ENCODE measurements at places on chromosomes 7 and 10.
A peak's percentile ranks its signal among the peaks of the same experiment; 100 is the strongest.

DNA sequence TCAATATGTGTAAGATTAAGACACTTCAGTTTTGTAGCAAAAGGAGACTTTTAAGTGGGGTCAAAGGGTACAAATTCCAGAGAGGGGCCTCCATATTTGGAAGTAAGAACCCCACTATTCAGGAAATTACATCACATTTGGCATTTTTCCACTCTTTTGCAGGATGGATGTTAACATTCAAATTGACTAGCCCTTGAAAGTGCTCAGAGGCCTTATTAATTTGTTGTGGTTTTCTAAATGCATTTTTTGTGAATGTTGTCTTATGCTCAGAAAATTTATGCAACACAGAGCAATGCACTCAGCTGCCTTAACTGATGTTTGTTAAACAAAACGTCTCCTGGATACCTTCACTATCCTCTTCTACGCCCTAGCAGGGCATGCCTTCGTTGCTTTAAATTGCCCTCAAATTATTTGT is 50.9 kb upstream of the PDLIM1 start:
- DNase-seq = no peak

- DNase-seq = no peak
Measured at GRCh38 chr10:117612113-117612512, 69.6 kb downstream of the EMX2 start.

DNA sequence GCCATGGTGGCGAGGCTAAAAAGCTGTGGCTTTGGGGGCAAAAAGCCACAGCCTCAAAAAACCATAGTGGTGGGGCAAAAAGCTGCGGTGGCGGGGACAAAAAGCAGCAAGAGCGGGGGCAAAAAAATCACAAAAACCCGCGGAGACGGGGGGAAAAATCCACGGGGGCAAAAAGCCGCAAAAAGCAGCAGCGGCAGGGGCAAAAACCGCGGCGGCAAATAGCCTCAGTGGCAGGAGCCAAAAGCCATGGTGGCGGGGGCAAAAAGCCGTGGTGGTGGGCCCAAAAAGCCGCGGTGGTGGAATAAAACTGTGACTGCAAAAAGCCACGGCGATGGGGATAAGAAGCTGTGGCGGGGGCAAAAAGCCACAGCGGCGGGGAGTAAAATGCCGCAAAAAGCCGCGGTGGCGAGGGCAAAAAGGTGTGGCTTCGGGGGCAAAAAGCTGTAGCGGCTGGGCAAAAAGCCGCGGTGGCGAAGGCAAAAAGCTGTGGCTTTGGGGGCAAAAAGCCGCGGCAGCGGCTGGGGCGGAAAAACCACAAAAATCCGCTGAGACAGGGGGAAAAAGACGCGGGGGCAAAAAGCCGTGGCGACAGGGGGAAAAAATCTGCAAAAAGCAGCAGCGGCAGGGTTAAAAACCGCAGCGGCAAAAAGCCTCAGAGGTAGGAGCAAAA is 526.6 kb downstream of the ZNF33B start:
- DNase-seq = no peak

- DNase-seq = no peak
Measured at GRCh38 chr10:4242561-4243035, 457.6 kb upstream of the KLF6 start.

- no peak for DNase-seq
Measured at GRCh38 chr10:44947371-44948152, 12.0 kb upstream of the RASSF4 start.

GRCh38 chr7:35415411-35415822 is 161.5 kb upstream of the TBX20 start:
- no peak for DNase-seq

DNA sequence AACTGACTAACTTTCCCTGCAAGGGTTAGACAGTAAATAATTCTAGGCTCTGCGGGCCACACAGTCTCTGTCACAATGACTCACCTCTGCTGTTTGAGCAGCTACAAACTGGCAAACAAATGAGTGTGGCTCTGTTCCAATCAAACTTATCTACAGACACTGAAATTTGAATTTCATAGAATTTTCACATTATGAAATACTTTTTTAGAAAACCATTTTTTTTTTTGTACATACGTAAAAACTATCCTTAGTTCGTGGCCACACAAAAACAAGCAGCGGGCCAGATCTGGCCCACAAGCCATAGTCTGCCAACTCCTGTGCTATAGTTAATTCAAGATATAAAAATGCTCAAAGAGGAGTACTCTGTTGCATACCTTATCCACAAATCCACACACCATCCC is 32.6 kb downstream of the PIP4K2A start:
- DNase-seq = peak; percentile 47

GRCh38 chr7:106914018-106914607 is 49.0 kb downstream of the PIK3CG start:
- no peak for DNase-seq

- DNase-seq = no peak
Measured at GRCh38 chr7:24283554-24283896, 465 bp upstream of the NPY start.

- no peak for DNase-seq
Measured at GRCh38 chr10:45253183-45253914, 62.1 kb downstream of the OR13A1 start.

- no peak for DNase-seq
Measured at GRCh38 chr10:391847-392704, 256.8 kb downstream of the ZMYND11 start.

- DNase-seq = peak; percentile 24
Measured at GRCh38 chr10:3902054-3902808, 117.2 kb upstream of the KLF6 start.

GRCh38 chr10:80870282-80870681 is 332.6 kb downstream of the SH2D4B start:
- no peak for DNase-seq

DNA sequence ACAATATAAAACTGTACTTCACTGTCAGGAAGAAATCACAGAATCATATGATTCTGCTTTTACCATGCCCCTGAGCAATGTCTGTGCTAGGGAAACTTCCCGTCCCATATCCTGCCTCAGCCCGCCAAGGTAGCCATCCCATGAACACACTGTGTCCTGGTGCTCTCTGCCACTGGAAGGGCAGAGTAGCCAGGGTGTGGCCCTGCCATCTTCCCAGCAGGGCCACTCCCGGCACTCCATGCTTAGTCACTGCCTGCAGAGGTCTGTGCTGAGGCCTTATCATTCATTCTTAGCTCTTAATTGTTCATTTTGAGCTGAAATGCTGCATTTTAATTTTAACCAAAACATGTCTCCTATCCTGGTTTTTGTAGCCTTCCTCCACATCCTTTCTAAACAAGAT is 31.8 kb downstream of the AP3M1 start:
- no peak for DNase-seq

DNA sequence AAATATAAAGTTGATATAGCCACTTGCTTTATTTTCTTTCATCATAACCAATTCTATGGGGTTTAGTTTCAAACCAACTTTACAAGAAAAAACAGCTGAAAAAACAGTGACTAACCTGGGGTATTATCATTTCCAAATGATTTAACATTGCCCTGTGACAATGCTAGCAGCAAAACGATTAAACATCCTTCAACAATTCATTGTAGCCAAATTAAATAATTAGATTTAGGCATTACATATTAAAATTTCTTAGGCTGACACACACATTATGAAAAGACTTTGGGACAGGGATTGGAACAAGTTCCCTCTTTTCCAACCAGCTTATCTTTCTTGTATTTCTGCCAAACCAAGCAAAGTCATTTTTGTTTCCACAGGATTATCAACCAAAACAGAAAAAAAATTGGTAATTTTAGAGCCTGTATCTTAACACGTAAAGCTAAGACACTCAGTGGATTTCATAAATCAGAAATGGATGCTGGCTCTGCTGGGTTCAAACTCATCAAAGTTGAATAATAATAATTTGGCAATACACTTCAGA is 84.0 kb downstream of the SEMA3D start:
- DNase-seq = no peak

DNA sequence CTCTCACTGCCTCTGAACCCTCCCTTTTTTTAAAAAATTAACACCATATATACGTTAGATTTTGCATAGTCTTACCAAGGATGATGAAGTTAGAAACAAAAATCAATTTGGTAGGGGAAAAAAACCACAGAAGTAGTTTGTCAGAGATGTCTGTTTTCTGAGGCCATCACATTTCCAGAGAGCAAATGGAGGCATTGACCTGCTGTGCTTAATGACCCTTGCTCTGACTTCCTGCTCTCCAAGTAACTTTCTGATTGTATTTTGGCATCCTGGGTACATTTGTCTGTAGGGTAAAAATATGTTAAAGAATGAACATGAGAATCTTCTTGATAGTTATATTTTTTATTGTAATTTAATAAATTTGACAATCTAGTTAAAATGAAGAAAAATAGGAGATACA is 140.2 kb downstream of the LCOR start:
- DNase-seq = no peak

DNA sequence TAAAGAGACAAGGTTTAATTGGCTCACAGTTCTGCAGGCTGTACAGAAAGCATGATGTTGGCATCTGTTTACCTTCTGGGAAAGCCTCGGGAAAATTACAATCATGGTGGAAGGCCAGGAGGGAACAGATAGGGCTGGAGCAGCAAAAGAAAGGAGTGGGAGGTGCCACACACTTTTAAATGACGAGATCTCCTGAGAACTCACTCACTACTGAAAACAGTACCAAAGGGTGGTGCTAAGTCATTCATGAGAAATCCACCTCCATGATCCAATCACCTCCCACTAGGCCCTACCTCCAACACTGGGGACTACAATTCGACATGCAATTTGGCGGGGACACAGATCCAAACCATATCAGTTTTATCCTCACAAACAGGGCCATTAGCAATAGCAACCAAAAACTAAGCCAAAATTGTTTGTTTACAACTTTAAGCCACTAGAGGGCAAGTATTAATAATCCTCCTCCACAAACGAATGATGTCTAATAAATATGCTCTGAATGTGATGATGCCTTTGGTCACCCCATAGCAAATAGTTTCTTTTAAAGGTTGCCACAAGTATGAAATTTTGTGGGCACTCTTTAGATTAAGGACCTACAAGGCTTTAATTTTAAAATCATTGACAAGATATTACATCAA is 129.2 kb upstream of the NRBF2 start:
- no peak for DNase-seq

DNA sequence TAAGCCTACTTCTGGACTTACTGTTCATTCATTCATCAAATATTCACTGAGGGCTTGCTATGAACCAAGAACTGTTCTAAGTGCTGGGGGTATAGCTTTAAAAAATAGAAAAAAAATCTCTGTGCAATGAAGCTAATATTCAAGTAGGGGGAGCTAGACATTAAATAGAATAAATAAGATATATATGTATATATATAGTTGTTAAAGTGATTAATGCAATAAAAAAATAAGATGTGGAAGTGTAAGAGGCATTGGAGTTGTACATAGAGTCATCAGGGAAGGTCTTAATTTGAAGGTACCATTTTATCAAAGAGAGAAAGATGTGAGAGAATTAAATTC is 181.2 kb upstream of the AGR3 start:
- DNase-seq = no peak

DNA sequence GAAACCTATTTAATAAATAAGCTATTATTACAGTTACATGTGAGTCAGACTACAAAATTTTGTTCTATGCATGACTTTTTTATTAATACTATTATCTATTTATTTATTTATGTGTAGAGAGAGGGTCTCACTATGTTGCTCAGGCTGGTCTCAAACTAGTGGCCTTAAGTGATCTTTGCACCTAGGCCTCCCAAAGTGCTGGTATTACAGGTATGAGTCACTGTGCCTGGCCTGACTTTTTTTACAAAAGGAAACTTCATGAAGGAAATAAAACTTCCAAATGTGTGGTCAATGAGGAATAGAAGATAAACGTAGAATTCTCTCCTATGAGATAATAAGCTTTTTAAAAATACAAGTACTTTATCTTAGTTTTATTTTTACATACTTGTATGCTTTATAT is 19.0 kb downstream of the COL28A1 start:
- no peak for DNase-seq

- DNase-seq = no peak
Measured at GRCh38 chr7:151699147-151699927, 177.6 kb downstream of the PRKAG2 start.

- DNase-seq = peak; percentile 35
Measured at GRCh38 chr7:93117852-93118530, at the start of gene SAMD9. Gene SAMD9, minus strand, starts transcription at chr7:93117979. Its CDS starts 11,882 bp downstream, at chr7:93106097.
